ENCODE measurements at places on chromosomes 16 and 17. TPM values are rescaled to one million over a fixed set of nuclear protein-coding genes. Genes with fewer than 3 reads are reported as not detected.

DNA sequence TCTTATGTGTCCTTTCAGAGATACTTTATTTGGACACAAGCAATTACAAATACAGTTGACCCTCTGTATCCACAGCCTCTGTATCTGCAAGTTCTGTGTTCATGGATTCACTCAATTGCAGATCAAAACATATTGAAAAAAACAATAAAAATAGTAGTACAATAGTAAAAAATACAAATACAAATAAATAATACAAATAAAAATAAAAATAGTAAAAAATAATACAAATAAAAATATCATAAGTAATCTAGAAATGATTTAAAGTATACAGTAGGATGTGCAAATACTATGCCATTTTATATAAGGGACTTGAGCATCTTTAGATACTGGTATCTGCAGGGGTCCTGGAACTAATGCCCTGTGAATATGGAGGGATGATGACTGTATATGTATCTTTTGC lies 47.4 kb upstream of the WSB1 start:
- H3K4me1 ChIP-seq, result peaks cover 4% of the 10 kb centered on the region
- H3K27ac ChIP-seq, result peak overlapping the region; percentile 55
- no peak overlapping the region for H3K4me3 ChIP-seq
- H3K27me3 ChIP-seq, result no peaks in the 10 kb centered on the region
- no peak for DNase-seq

GRCh38 chr17:42704837-42705494 lies 22.6 kb downstream of the CNTNAP1 start:
- no peaks in the 10 kb centered on the region for H3K27me3 ChIP-seq
- no peaks in the 10 kb centered on the region for H3K4me1 ChIP-seq
- H3K4me3 ChIP-seq, result no peak overlapping the region
- DNase-seq, result no peak
- H3K27ac ChIP-seq, result no peak overlapping the region

- no peak overlapping the region for H3K4me3 ChIP-seq
- no peak for DNase-seq
- H3K36me3 ChIP-seq, result no peaks in the 10 kb centered on the region
- H3K4me1 ChIP-seq, result peaks cover 23% of the 10 kb centered on the region
- H3K27me3 ChIP-seq, result no peaks in the 10 kb centered on the region
Observed at GRCh38 chr17:82287013-82287867, 13.7 kb upstream of the CSNK1D start.

GRCh38 chr17:15782866-15783265 lies 50.8 kb downstream of the TBC1D26 start:
- peak overlapping the region; percentile 35 for H3K27ac ChIP-seq
- H3K4me1 ChIP-seq, result no peaks in the 10 kb centered on the region
- H3K27me3 ChIP-seq, result no peaks in the 10 kb centered on the region

- H3K4me1 ChIP-seq, result peaks cover 13% of the 10 kb centered on the region
- no peak overlapping the region for H3K27ac ChIP-seq
- H3K27me3 ChIP-seq, result no peaks in the 10 kb centered on the region
- no peak for DNase-seq
Observed at GRCh38 chr16:24975428-24975889, 39.7 kb downstream of the ARHGAP17 start.

GRCh38 chr16:2008009-2008526 lies 1.6 kb downstream of the ZNF598 start:
- no peaks in the 10 kb centered on the region for H3K4me1 ChIP-seq
- H3K36me3 ChIP-seq, result no peaks in the 10 kb centered on the region
- peak overlapping the region; percentile 22 for H3K4me3 ChIP-seq

KRT33B gene
- not detected for total RNA-seq

SLC5A10 gene
- total RNA-seq, result 0.09 TPM

RANBP10 gene
- total RNA-seq, result 23.0 TPM
